IPS DF 19.7 (cell line): ENCODE measurements at places on chromosomes 13 and 19.

- DNase-seq: no peak
Observed at GRCh38 chr19:50931023-50931422, 19.8 kb upstream of the KLK4 start.

GRCh38 chr13:89953581-89953980 lies 1393.9 kb upstream of the MIR17HG start:
- DNase-seq: no peak

DNA sequence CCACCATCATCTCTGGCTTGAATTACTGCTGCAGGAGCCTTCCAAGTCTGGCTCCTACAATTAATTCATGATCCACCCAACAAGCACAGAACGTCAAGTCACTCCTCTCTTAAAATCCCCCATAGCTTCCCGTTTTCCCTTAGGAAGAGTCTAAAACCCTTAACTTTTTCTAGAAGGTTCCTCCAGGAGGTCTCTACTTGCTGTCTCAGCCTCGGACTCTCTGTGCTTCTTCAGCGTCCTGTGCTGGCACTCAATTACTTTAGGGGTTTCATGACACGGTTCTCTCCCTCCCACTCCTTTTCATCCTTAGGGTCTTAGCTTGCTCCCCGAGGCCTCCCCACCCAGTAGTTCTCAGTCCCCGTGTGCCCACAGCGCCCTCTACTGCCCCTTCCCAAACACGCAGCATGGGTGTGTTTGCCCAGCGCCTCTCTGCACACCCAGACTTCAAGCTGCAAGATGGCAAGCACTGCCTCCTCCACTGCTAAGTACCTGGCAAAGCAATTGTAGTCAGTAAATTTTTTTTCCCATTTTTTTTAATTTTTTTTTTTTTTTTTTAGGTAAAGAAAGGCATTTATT lies 25.8 kb upstream of the MAP3K10 start:
- DNase-seq: peak; percentile 40

- no peak for DNase-seq
Observed at GRCh38 chr13:62375653-62376052, 960.0 kb upstream of the PCDH20 start.

DNA sequence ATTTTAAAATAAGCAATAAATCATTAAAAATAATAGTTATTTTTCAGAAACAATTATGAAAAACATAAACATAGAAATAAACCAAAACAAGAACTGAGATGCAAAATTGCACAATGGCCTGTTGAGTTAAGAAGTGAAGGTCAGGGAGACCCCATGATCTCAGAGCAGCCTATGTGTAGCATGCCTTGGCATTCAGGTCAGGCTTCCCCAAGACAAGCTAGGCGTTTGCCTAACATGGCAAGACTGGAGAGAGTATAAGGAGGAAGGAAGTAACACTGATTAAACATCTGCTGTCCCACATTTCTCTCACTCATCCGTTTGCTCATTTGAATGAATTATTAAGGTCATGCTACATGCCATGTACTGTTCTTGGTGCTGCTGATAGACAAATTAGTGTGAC lies 291.8 kb downstream of the TSHZ3 start:
- DNase-seq: no peak

DNA sequence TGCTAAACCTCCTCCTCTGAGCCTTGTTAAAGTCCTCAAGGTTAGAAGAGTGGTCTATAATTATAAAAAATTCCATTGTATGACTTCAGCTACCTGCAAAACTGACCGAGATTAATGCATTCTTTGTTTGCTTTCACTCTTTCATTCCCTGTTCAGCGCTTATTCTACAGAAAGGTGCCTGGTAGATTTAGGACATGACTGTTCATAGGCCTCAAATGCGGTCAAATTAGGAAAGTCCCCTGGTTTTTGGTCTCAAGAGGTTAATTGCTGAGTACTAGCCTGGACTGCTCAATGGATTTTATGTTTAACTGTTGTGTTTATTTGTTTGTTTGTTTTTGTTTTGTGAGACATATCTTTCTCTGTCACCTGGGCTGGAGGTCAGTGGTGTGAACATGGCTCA lies 35.4 kb downstream of the KL start:
- no peak for DNase-seq

DNA sequence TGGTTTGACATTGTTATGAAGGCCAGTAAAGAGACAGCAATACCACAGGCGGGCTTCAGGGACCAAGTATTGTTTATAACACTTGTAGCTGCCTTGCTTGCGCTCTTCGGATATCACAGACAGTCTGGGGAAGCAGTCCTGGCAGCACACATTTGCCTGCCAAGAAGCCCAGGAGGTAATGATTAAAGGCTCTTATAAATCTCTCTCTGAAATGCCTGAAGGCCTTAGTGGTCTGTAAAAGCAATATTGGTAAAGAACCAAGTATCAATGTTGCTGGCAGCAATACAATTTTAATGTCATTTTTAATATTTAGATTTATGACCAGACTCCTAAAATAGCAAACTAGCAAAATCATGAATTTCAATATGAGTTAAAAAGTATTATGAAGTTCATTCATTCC lies 1312.4 kb downstream of the PCDH9 start:
- no peak for DNase-seq

DNA sequence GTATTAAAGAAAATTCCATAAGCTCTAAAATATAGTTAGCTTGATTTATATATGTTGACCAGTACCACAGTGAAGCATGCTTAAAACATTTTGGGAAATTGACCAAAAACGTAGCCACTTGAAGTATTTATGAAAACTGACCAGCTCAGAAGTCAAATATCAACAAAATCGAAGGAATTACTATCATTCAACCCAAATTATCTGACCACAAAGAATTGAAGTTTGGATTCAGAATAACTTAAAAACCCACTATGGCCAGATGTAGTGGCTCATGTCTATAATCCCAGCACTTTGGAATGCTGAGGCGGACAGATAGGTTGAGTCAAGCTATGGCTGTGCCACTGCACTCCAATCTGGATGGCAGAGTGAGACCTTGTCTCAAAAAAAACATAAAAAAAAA lies 31.9 kb downstream of the GPALPP1 start:
- no peak for DNase-seq

DNA sequence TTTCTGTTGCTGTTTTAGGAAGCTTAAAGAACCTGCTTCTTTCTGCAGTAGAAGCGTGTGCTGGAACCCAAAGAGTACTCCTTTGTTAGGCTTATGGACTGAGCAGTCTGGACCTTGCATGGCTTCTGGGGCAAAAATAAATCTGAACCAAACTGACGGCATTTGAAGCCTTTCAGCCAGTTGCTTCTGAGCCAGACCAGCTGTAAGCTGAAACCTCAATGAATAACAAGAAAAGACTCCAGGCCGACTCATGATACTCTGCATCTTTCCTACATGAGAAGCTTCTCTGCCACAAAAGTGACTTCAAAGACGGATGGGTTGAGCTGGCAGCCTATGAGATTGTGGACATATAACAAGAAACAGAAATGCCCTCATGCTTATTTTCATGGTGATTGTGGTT lies 103.1 kb downstream of the TNFRSF19 start:
- no peak for DNase-seq

- DNase-seq: no peak
Observed at GRCh38 chr19:36963280-36963679, 47.1 kb downstream of the ZNF568 start.

GRCh38 chr19:403221-404027 lies 5.5 kb downstream of the C2CD4C start:
- no peak for DNase-seq
